ENCODE measurements at places on chromosomes 2 and 18. TPM values are rescaled to one million over a fixed set of nuclear protein-coding genes. Genes with fewer than 3 reads are reported as not detected.

The ZBTB7C gene
- polyA plus RNA-seq = 2.3 TPM

- H3K27ac ChIP-seq = no peak overlapping the region
- H3K4me3 ChIP-seq = no peak overlapping the region
- no peaks in the 10 kb centered on the region for H3K4me1 ChIP-seq
- no peak for DNase-seq
- H3K27me3 ChIP-seq = no peaks in the 10 kb centered on the region
Measured at GRCh38 chr2:88087073-88087472, 19.4 kb downstream of the SMYD1 start.

- no peak for DNase-seq
- H3K4me3 ChIP-seq = no peak overlapping the region
- H3K4me1 ChIP-seq = no peaks in the 10 kb centered on the region
- no peaks in the 10 kb centered on the region for H3K27me3 ChIP-seq
Measured at GRCh38 chr2:41320491-41320890, 727.3 kb upstream of the PKDCC start.

DNA sequence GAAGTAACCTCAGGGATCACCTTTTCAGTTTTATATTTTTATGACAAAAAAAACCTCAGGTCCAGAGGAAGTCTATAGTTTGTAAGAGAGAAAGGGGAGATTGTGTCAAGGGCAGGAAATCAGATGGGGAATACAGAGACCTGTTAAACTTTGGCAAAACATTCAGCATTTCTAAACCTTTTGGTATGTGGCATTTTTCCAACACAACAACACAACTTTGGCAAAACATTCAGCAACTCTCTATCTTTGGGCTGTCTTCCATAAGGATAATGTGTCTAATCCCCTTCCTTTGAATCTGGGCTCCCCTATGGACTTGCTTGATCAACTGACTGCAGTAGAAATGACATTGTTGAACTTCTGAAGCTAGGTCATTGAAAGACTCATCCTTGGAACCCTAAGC lies 220.6 kb upstream of the CCDC68 start:
- peak; percentile 7 for DNase-seq
- H3K36me3 ChIP-seq = no peaks in the 10 kb centered on the region
- no peak overlapping the region for H3K27ac ChIP-seq
- no peak overlapping the region for H3K4me3 ChIP-seq

DNA sequence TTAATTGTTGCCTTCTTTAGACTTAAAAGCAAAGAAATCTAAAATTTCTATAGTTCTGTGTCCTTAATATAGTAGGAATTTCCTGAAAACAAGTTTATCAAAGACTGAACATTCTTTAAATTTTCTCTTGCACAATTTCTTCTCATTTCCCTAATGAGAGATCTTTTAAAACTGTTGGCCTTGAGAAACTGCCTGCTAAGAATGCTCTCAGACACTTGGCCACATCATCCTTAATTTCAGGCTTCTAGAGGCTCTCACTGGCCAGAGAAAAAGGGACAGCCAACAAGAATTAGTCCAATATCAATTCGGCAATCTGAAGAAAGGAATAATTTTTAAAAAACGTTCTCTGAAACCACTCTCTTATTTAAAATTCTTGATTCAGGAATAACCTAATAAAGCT lies 167.0 kb upstream of the CREB1 start:
- H3K4me3 ChIP-seq = no peak overlapping the region
- H3K27ac ChIP-seq = no peak overlapping the region
- H3K36me3 ChIP-seq = no peaks in the 10 kb centered on the region
- no peak for DNase-seq

GRCh38 chr2:9809448-9810088 lies 33.7 kb upstream of the TAF1B start:
- H3K4me3 ChIP-seq = no peak overlapping the region
- DNase-seq = peak; percentile 29
- no peaks in the 10 kb centered on the region for H3K36me3 ChIP-seq
- H3K27ac ChIP-seq = no peak overlapping the region

DNA sequence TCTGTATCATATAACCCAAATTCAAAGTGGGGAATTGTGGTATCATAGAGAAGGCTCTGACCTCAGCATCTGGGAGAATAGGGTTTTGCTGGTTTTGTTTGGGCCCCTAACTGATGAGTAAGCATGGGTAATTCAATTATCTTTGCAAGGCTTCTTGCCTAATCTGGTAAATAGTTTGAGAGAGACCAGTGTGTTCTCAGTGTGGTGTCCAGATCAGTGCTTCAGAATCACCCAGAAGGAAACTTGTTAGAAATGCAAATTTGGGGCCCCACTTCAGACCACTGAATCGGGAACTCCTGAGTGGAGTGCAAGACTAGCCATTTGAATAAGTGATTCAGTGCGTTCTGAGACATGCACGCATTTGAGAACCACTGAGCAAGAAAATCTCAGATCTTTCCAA lies 282.7 kb downstream of the EPHA4 start:
- H3K27me3 ChIP-seq = no peaks in the 10 kb centered on the region
- no peaks in the 10 kb centered on the region for H3K36me3 ChIP-seq
- DNase-seq = no peak
- H3K4me3 ChIP-seq = no peak overlapping the region

DNA sequence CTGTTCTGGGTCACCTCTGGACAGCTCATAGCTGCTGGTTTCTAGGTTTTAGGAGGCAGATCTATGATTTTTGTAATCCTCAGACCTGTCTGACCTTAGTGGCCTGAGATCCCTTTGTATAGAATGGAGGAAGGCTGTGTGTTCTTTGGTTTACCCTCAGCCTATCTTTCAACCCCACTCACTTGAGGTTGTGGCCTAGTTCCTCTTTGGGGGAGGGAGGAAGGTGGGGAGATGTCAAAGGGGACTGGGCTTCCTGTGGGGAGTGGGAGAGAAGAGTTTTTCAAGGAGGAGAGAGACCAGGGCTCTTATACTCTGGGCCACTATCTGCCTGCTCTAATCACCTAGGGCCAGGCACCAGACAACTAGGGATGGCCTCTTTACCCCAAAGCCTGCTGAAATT lies 28.5 kb downstream of the SEMA4F start:
- H3K27me3 ChIP-seq = no peaks in the 10 kb centered on the region
- no peaks in the 10 kb centered on the region for H3K4me1 ChIP-seq
- H3K27ac ChIP-seq = no peak overlapping the region
- peaks cover 14% of the 10 kb centered on the region for H3K36me3 ChIP-seq
- no peak overlapping the region for H3K4me3 ChIP-seq
- no peak for DNase-seq

GRCh38 chr2:216001216-216002100 lies 11.9 kb downstream of the MREG start:
- peaks cover 33% of the 10 kb centered on the region for H3K4me1 ChIP-seq
- no peak overlapping the region for H3K27ac ChIP-seq
- H3K4me3 ChIP-seq = no peak overlapping the region
- H3K36me3 ChIP-seq = peaks cover 5% of the 10 kb centered on the region

DNA sequence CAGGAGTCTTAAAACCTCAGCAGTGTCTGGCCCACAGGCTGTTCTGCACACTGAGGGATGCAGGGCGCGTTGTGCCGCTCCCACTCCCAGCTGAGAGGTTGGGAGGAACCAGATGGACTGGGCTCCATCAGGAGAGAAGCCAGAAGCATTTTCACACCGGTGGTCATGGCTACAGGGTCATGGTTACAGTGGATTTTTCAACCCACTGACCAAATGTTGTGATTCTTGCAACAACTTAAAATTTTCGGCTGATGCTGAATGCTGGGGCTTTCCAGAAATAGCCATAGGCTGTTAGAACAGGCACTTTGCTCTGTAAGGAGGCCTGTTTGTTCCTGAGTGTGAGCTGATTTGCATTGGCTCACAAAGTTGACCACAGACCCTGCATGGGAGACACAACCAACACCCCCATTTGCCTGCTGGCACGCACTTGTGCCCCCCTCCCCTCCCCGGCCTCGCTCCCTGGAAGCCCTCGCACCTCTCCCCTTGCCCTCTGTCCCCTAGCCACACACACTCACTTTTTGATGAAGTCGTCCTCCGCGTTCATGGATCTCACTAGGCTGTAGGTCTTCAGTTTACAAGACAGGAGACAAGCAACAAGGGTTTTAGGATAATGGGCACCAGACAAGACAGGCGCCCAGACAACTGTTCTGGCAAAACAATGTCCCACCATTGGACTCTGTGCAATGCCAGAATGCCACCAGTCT lies 3.4 kb downstream of the LPIN1 start:
- no peak overlapping the region for H3K27ac ChIP-seq
- H3K4me1 ChIP-seq = peaks cover 28% of the 10 kb centered on the region
- H3K4me3 ChIP-seq = no peak overlapping the region
- peaks cover 4% of the 10 kb centered on the region for H3K27me3 ChIP-seq
- no peak for DNase-seq
- H3K36me3 ChIP-seq = no peaks in the 10 kb centered on the region

Data from left lung (tissue), 14 donors.